ENCODE measurements at places on chromosomes 2 and 18.

DNA sequence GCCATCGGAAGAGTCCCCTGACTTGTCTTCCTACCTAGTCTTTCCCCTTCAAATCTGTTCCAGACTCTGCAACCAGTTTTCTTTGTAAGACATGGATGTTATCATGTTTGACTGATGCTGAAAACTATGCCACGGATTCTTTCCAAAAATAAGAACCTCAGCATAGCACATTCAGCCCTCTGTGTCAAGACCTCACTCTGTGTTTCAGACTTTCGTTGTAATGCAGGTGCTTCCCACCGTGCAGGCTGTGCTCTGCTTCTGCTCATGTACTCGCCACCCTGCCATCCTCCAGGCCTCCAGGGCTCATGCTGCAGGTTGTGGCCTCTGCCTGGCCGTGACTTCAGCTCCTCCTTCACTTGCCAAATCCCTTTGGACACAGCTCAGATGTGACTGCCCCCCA lies 347.0 kb upstream of the RAB12 start:
- DNase-seq: no peak

DNA sequence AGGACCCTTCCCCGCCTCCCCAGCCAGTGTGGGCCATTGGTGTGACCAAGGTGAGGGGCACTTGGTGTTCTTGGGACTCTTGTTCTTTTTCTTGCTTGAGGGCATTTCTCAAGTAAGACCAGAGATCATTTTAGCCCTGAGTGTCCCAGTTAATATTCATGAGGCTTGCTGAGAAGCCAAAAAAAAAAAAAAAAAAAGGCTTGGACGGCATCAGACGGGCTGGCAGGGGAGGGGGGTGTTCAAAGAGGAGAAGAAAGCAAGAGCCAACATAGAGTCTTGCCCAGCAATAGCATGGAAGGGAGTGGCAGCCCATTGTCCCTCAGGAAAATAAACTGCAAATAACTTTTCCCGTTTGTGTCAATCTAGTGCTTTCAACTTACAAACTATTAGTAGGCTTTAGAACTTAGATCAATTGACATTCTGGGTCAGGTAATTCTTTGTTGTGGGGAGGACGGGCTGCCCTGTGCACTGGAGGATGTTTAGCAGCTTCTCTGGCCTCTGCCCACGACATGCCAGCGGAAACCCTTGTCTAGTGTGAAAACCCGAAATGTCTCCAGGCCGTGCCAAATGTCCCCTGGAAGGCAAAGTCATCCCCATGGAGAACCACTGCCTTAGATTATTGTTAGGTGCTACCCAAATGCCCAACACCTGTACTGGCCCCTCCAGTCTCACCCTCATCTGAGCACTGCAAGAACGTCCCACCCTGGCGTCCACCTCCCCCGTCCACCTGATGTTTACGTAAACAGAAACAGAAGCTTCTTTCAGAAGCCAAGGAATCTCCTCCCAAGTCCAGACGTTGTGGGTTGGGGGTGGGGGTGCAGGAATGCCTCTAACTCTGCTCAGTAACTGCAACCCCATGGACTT lies 163.4 kb downstream of the BCL2 start:
- peak; percentile 68 for DNase-seq

- DNase-seq: no peak
Observed at GRCh38 chr2:104574367-104574766, 279.5 kb upstream of the POU3F3 start.

- DNase-seq: no peak
Observed at GRCh38 chr2:234278556-234279255, 218.2 kb downstream of the ARL4C start.

GRCh38 chr18:48750485-48751175 lies 200.1 kb downstream of the SMAD7 start:
- DNase-seq: no peak

- no peak for DNase-seq
Observed at GRCh38 chr2:31258351-31258750, 24.4 kb downstream of the EHD3 start.

GRCh38 chr2:85212841-85213240 lies 79.6 kb downstream of the TCF7L1 start:
- DNase-seq: no peak

DNA sequence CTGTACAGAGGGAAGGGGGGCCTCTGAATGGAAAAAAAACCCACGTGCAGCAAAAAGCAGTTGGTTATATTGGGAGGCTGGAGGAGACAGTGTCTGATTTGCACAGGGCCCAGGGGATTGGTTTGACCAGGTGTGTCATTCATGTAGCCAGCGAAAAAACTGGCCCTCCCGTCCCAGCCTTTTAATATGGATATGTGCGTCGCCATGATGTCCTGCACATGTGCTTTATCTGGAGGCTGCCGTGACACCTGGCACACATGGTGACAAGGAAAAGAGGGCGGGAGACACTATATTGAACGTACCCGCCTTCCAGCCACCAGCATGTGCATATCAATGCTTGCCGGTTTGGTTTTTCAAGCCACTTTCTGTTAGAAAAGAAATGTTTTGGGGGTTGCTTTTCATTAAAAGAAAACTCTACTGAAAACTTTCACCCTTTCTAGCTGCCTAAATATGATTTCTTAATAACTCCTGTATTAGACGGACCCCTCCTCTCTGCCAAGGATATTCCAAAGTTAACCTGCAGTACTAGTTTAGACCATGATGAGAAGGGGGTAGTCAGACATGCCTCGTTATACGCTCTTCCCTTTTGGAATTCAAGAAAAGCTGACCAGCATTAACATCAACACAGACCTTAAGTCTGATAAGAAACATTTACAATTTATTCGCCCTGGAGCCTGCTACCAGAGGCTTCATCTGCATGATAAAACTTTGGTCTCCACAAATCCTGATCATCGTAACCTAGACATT lies 16.2 kb downstream of the SLC25A52 start:
- DNase-seq: no peak

DNA sequence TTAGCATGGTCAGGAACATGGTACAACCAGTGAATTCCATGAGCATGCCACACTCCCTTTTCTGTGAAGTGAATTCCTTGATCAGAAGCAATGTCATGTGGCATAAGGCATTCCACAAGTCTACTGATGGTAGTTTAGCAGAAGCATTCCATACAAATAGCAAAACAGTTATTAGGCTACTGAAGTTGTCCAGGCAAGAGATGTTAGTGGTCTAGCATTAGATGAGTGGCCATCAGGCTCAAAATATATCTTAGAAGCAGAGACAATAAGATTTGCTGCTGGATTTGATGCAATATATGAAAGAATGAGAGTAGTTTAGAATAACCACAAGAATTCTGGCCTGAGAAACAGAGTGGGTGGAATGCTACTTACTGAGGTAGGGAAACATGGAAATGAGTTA lies 355.3 kb upstream of the NRXN1 start:
- DNase-seq: no peak

DNA sequence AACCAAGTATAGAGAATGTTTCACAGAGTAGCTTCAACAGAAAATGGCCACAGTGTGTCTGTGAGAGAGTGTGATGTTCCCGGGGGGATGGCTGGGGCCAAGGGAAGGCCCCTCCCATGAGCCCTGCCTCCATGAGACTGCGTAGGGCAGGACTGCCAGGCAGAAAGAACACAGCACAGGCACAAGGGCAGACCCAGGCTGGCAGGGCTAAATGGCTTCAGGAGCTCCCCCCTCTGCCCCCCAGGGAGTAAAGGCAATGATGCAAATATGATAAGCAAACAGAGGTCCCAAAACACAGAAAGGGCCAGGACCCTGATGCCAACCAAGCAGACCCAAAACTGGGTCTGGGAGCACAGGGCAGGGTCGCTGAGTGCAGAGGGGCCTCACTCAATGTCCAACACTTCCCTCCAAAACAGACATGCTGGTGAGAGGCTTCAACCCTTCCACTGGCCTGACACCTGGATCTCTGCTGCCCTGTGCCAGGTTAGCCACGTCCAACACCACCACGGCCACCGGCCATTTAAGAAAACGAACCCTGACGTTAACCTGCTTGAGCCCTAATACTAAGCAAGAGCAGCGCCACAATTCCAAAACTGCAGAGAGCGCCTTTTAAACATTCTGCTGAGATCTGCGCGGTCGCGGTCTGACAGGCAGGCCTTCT lies 90.3 kb downstream of the HDAC4 start:
- peak; percentile 57 for DNase-seq

- no peak for DNase-seq
Observed at GRCh38 chr18:3902676-3903075, 452.7 kb downstream of the TGIF1 start.

GRCh38 chr18:57094175-57094574 lies 52.7 kb upstream of the BOD1L2 start:
- DNase-seq: no peak

DNA sequence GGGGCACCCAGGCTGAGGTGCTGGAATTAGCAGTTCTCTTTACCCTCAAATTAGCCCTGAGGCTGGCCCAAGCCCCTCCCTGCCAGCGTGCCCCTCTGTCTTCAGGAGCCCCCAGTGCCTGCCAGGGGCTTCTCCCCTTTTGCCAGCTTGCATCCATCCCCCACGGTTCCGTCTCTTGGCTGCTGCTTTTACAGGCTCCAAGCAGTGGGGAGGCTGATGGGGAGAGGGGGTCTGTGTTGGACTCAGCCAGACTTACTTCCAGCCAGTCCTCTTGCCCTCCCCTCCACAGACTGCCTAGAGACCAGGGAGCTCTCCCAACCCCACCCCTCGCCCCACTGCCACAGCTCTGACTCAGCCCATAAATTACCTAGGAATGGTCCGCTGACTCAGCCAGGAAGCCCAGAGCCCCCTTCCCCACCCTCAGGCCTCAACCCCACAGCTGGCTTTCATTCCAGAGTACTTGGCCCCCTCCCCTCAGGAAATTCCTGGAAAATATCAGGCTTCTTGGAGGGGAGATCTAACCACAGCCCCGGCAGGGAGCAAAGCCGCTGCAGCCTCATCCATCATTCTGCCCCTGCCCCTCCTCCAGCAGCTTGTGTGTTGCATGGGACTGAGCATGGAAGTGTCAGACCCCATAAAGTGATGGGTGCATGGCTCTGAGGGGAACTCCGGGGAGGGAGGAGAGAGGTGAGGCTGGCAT lies 184.6 kb downstream of the ZFP36L2 start:
- DNase-seq: no peak

DNA sequence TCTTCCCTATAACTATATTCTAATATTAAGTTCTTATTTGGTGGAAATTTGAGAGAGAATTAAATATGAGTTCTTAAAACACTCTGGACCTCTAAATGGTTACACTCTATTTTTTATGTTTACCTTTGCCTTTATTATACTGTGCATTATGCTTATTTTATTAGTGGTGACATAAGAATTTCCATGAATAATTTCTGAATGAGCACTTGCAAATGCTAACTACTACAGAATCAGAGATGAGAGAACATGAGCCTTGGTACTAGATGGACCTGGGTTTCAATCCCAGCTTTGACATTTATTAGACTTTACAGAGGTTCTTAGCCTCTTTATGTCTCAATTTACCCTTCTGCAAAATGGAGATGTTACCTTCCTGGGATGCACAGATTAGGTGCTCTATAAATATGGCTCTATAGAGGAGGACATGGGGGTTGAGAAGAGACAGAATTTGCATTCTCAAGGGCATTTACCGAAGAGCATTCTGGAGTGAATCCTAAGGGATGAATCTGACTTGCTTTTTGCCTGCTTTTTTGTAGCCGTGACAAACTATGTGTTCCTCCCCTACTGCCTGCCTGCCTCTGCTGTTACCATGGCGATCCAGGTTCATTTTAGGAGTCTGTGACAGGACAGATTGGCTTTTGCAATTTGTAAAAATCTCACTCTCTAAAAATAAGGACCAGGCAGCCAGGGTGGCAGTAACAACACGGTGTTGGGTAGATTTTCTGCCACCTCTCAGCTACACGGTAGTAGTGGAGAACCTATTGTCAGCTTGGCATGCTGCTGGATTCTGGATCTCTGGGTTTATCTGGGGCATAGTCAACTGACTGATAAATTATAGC lies 20.7 kb upstream of the CNRIP1 start:
- DNase-seq: no peak

DNA sequence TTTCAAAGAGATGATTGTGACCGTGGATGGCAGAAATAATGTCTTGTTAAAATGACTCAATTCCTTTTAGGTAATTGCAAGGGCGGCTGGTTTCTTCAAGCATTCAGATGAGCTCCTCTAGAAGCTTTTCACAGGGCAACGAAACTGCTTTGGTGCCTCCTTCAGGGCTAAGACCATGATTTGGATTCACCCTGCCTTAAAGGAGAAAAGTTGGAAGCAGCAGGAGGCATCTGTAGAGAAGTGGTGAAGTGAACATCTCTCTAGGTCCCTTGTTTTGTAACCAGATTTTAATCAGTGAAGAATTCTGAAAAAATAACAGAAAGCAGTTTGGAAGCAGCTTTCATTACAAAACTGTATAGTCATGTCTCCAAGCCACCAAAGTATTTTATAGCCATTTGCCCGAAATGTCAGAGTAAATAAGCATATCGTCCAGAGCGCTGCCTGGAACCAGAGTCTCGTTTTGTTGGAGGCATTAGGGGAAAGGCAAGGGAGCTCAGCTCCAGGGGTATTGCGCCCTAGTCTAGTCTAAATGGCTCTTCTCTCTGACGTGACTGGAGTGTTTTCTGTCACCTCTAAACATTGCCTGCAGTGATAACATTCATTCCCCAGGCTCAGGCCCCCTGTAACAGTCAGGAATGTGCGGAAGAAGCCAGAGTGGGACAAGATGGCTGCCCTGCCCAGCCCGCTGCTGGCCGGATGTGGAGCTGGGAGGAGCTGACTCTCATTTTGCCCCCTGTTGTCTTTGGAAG lies 57.8 kb upstream of the ITGB6 start:
- DNase-seq: no peak

DNA sequence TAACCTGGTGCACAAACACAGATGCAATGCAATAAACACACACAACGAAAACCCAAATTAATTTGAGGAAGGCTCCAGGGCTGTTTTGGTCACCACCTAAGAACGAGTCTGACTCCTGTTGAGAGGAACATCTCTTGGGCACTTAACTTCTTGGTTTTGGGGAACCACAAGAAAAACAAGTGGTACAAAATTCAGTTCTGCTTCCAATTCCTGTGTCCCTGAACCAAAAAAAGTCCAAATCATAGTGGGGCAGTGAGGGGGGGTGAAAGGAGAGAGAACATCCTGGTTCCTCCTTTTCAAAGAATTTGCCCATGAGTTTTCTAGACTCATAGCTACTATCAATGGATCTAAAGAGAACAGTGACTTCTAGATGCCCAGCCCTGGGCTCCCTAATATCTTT lies 143.6 kb downstream of the COL4A4 start:
- no peak for DNase-seq

- DNase-seq: no peak
Observed at GRCh38 chr2:36672199-36672598, 24.3 kb upstream of the VIT start.

GRCh38 chr2:165203689-165204559 lies at the start of gene SCN3A:
Gene SCN3A, minus strand, starts transcription at chr2:165204050. Its CDS starts 27,656 bp downstream, at chr2:165176394.
- no peak for DNase-seq

GRCh38 chr18:42078711-42079110 lies 123.7 kb downstream of the PIK3C3 start:
- DNase-seq: no peak

- no peak for DNase-seq
Observed at GRCh38 chr2:132581591-132581990, 88.4 kb downstream of the LYPD1 start.

Data from activated effector memory CD4-positive, alpha-beta T cell treated with anti-CD3 and anti-CD28 coated beads, Interleukin-2, amount 50 U/mL, for 16 hours (primary cell).